ENCODE measurements at places on chromosomes 5 and 9. TPM values are rescaled to one million over a fixed set of nuclear protein-coding genes. Genes with fewer than 3 reads are reported as not detected.

The F12 gene
- 1.1 TPM for total RNA-seq

- no peaks in the 10 kb centered on the region for H3K36me3 ChIP-seq
- no peak overlapping the region for H3K27ac ChIP-seq
- no peaks in the 10 kb centered on the region for H3K4me1 ChIP-seq
These were observed 613.0 kb upstream of the CCNG1 start for GRCh38 chr5:162824360-162824759.

DNA sequence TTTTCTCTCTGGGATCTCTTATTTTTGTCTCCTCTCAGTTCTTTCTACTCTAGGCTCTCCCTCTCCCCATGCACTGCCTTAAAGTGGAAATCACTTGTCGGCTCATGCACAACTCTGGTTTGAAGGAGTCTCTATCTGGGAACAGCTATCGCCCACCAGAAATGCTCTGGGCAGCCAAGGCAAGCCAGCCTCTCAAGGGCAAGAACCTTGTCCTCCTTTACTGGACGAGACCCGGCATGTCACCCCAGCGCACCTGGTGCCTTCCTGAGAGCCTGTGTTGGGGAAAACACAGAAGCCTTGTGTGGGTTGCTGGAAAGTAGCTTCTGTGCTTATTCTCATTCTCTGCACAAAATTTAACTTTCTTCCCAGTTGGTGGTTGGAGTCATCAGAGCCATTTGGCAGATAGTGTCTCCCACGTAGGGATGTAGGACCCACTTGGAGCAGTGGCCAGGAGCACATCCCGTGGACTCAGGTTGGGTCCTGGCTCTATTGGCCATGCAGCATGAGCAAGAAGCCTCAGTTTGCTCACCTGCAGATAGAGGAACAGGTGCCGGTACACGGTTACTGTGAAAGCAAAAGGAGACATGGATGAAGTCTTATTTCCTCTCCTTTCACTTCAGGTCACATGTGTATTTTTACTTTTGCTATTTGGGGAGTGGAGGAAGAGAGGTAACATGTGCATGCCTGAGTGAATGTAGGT lies 165.3 kb downstream of the IRX2 start:
- no peak overlapping the region for H3K4me3 ChIP-seq
- H3K27me3 ChIP-seq = no peaks in the 10 kb centered on the region
- H3K27ac ChIP-seq = no peak overlapping the region
- H3K4me1 ChIP-seq = no peaks in the 10 kb centered on the region

The TLX3 gene
- total RNA-seq = not detected

Measured in spleen (tissue), 13 donors.